ENCODE measurements at places on chromosomes 11 and 22. TPM values are rescaled to one million over a fixed set of nuclear protein-coding genes. Genes with fewer than 3 reads are reported as not detected.

SHISA8 gene
- not detected for total RNA-seq

TRABD gene
- total RNA-seq: 36.3 TPM

SMIM38 gene
- 0.13 TPM for total RNA-seq

TMEM45B gene
- 0.42 TPM for total RNA-seq

RNASEH2C gene
- 46.3 TPM for total RNA-seq

MCAT gene
- 16.2 TPM for total RNA-seq

IFTAP gene
- total RNA-seq: 30.3 TPM

CCDC89 gene
- not detected for total RNA-seq

LRP4 gene
- total RNA-seq: 1.9 TPM

PACS1 gene
- total RNA-seq: 21.9 TPM

NDUFA6 gene
- total RNA-seq: 61.7 TPM

SCUBE2 gene
- 0.73 TPM for total RNA-seq

APOL1 gene
- total RNA-seq: 52.2 TPM

MFNG gene
- 119 TPM for total RNA-seq

OR52L1 gene
- not detected for total RNA-seq

TMEM132A gene
- 55.7 TPM for total RNA-seq

NOX4 gene
- 15.9 TPM for total RNA-seq

SERPING1 gene
- not detected for total RNA-seq

OR51T1 gene
- total RNA-seq: not detected

SPDYC gene
- total RNA-seq: not detected

UBE2L3 gene
- 41.2 TPM for total RNA-seq

MS4A15 gene
- total RNA-seq: not detected

ZFTA gene
- total RNA-seq: 19.3 TPM

POTEH gene
- not detected for total RNA-seq

OR9I1 gene
- total RNA-seq: not detected

AIFM3 gene
- total RNA-seq: 0.56 TPM

PHETA2 gene
- total RNA-seq: 25.4 TPM

AP5B1 gene
- 8.6 TPM for total RNA-seq

TUBA8 gene
- 7.3 TPM for total RNA-seq

HEPN1 gene
- total RNA-seq: 0.11 TPM

CSF2RB gene
- 8.9 TPM for total RNA-seq

KRTAP5-10 gene
- total RNA-seq: not detected

LIF gene
- 0.63 TPM for total RNA-seq

CYB561A3 gene
- total RNA-seq: 33.8 TPM

SLC7A4 gene
- not detected for total RNA-seq

TESMIN gene
- total RNA-seq: 1.5 TPM

ART1 gene
- total RNA-seq: not detected

ADAMTS8 gene
- not detected for total RNA-seq

PNPLA3 gene
- total RNA-seq: 2.8 TPM

ME3 gene
- 53.4 TPM for total RNA-seq

SGSM1 gene
- 0.20 TPM for total RNA-seq

FXYD2 gene
- 0.13 TPM for total RNA-seq

ZNF143 gene
- total RNA-seq: 46.4 TPM

OR4C16 gene
- total RNA-seq: not detected

CADM1 gene
- total RNA-seq: 2.8 TPM

CLCF1 gene
- total RNA-seq: 2.2 TPM

GALNT18 gene
- total RNA-seq: 1.7 TPM

ALDH3B1 gene
- total RNA-seq: 0.74 TPM

RAPSN gene
- total RNA-seq: 0.14 TPM

MS4A1 gene
- total RNA-seq: not detected

P2RY6 gene
- 0.13 TPM for total RNA-seq

ZP1 gene
- not detected for total RNA-seq

TRIM6 gene
- 2.0 TPM for total RNA-seq

ABCG4 gene
- total RNA-seq: 0.35 TPM

IGSF9B gene
- total RNA-seq: 0.07 TPM

PRRG4 gene
- 0.49 TPM for total RNA-seq

SLC22A8 gene
- not detected for total RNA-seq
